ENCODE measurements at places on chromosomes 4 and X.

DNA sequence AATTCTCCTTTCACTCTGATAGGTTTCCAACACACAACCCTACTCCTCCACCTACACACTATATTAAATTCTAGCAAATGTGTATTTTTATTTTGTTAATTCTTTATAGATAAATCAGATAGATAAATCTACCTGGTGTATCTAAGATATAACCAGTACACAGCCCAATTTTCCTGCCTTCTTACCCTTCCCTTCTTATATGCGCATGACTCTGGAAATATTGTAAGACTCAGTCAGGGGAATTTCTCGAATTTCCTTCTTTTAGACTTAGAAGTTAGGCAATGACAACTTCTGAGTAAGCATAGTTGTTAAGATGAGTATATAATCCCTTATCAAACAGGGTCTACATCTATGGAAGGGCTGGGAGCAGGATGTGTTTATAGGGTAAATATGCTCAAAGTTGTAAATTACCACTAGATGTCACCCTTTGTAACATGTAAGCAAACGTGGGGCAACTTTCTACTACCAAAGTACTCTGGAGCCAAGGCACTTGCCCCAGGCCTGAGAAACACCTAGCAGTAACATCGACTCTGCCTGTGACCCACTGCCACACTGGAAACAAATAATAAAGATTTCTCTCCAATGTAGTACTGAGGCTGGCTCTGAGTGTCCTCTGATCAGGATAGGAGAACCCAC, 444.7 kb downstream of the IQCM start:
- DNase-seq: peak; percentile 4

DNA sequence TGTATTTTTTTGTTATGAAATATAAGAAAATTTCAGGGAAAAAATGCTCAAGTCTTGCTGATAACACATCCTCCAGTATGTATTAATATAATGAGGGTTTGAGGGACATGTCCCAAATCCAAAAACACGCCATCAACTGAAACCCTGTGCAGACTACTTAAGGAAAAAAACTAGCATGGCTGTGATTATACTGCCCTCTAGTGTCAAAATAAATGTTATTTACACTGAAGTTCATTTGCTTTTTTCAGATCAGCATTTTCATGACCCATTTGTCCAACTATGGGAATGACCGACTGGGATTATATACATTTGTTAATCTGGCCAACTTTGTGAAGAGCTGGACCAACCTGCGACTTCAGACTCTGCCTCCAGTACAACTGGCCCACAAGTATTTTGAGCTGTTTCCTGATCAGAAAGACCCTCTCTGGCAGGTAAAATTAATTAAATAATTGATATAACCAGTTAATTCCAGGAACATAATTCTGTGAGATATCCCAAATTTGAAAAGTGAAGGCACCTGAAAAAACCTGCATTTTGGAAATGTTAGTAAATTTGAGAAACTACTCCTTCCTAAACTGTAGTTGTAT, 128.5 kb downstream of the PRSS12 start:
- peak; percentile 18 for DNase-seq

GRCh38 chr4:123547216-123548165, 150.9 kb downstream of the SPRY1 start:
- no peak for DNase-seq

DNA sequence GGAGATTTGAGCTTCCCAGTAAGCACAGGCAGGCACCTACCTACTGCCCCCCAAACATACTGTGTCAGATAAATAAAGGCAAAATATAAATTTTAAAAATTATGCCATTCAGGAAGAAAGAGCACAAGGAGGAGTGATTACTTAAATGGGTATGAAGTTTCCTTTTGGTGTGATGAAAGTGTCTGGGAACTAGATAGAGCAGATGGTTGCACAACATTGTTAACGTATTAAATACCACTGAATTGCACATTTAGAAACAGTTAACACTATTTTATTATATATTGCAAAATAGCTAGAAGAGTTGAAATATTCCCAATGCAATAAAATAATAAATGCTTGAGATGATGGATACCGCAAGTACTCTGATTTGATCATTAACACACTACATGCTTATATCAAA, 374.7 kb upstream of the FGF13 start:
- no peak for DNase-seq

GRCh38 chr4:140069066-140069465, 84.9 kb downstream of the MAML3 start:
- no peak for DNase-seq

- peak; percentile 93 for DNase-seq
Observed at GRCh38 chr4:87559090-87559837, 30.1 kb upstream of the SPARCL1 start.

GRCh38 chr4:4428966-4429875, 42.3 kb downstream of the NSG1 start:
- DNase-seq: no peak

DNA sequence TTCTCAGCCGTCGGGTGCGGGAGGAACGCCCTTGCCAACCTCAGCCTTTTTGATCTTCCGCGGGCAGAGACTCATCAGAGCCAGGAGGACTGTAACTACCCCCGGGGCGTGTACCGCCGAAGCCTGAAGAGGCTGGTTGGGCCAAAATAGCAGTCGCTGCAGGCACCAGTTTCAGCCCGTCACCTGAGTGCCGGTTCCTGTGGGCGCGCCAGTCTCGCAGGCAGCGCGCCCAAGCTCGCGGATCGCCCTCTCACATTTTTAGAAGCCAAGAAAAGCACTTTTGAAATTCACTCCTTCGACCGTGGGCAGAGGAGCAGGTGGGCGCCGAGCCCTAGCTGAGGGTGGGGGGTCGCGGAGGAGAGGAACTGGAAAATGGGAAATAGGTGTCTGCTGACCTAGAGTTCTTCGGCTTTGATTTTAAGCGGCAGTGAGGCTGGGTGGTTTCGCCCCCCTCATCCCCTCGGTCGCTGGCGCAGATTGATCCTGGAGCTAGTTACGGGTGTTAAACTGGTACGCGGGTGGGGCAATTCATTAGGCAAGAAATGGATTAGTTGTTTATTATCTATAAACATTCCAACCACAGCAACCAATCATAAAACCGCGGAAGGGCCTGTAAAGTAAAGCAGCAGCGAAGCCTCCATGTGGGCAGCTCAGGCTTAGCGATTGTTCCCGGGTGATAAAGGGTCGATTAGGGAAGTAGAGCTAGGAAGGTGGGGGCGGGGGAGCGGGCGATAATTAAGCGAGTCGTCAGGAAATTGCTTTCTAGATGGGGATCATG, 69.2 kb downstream of the FBXO8 start:
- no peak for DNase-seq

DNA sequence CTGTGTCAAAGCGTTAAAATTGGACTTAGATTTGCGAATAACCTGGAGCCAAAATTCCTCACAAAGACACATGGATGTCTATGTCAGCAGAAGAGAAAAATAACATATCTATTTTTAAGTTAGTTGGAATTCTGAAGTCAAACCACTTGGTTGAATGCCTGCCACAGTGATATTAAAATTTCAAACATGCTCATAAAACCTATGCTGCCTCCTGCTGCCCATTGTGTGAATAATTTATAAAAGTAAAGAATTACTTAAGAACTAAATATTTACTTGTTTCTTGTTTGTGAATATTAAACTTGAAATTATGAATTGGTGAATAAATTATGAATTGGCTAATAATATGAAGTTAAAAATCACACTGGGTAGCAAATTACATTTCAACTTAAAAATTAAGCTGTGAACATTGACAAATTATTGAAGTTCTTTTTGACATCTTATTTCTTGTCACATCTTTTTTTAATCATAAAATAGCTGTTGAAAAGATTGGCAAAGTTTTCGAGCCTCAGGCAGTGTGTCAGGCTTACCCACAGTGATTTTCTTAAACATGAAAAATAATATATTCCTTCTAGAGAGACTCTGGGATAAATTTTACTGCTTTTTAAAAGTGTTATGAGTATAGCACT, 35.4 kb downstream of the FABP2 start:
- no peak for DNase-seq

DNA sequence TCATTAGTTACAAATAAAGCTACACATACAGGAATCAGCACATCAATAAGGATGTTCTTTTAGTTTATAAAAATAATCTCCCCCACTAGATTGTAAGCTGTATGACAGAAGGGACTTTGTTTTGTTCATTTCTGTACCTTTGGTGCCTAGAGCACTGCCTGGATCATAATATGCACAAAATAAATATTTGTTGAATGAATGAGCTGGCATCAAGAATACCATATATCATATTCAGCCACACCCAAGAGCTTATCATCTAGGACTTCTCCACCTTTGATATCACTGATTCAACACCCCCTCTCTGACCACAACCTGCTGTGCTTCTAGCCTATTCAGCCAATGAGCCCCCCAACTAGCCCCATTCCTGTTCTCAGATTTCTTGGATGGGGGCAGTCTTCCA, 10.6 kb downstream of the SYTL4 start:
- DNase-seq: no peak

DNA sequence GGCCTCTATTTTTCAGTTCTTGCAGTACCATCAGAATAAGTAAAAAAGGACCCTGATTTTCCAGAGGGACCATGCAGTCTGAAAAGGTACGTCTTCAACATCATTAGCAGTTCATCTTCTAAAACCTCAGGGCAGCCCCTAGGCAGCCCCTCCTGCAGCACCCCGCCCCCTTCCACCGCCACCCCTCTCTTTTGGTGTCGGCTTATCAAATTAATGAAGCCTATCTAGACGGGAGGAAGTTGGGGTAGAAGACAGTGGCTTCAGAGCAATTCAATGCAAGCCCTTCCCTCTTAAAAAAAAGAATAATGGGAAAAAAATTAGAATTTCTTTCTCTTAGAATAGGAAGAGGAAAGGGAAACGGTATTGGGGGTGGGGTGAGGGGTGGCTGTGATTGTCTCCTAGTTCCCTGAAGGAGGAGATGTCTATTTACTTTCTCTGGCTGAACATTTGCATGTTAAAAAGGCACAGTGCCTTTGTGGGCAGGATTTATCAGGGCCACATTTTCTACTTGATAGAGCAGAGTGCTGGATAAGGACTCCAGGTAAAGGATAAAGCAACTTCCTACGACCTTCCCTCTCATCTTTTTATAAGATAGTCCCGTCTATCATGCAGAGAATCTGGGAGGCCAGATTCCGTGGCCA, 159.4 kb downstream of the MGST2 start:
- DNase-seq: peak; percentile 41

- DNase-seq: no peak
Observed at GRCh38 chrX:63275127-63275526, 76.0 kb downstream of the SPIN4 start.

DNA sequence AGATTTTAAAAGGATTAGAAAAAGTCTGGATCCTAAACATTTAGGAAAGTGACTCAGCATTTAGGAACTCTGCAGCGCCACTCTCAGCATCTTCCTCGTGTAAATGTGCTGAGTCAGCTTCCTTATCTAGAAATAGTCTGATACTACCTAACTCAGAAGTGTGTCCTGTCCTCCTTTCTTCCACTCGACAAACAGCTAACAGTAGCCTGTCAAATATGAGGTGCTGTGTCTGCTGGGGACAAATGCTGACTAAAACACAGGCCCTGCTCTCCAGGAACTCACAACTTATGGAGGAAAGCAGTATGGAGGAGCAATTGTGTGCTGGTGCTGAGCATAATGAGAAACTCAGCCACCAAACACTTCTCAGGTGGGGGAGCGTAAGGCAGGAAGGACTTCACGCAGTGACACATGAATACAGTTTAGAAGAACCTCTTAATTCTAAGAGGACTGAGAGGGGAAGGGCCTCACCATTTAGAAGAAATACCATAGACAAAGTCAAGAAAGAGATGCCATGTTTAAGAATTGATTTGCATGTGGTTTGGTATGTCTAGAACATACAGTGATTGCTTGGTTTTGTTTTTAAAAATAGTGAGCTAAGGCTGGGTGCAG, 125.3 kb downstream of the SOWAHB start:
- DNase-seq: no peak

GRCh38 chrX:37879692-37880091, 32.3 kb upstream of the DYNLT3 start:
- DNase-seq: no peak

DNA sequence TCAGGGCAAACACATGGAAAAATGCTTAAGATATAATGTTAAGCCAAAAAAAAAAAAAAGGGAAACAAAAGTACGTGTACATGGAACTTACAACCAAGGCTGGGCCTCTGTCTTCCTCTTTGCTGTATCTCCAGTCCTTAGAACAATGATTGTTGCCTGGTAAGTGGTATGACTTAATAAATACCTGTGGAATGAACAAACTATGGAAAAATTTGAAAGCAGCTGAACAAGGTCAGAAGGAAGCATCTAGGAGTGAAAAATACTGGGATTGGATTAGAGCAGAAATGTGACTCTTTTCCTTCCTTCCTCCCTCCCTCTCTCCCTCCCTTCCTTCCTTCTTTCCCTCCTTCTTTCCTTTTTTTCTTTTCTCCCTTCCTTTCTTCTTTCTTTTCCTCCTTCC, 54.2 kb upstream of the SMIM10 start:
- no peak for DNase-seq

DNA sequence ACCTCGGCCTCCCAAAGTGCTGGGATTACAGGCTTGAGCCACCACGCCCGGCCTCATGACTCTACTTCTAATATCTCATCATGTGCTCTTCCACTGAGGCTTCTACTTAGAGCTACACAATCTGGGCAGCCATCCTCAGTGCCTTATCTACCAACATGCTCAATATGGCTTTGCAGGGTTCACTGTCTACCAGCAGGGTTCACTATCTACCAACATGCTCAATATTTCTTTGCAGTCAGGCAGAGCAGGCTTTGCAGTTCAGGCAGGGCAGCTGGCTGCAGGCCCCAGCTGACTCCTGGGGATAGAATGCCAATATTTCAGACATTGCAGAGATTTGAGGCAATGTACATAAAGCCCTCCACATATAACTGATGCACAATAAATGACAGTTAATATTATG, 47.5 kb downstream of the PKD2 start:
- no peak for DNase-seq

DNA sequence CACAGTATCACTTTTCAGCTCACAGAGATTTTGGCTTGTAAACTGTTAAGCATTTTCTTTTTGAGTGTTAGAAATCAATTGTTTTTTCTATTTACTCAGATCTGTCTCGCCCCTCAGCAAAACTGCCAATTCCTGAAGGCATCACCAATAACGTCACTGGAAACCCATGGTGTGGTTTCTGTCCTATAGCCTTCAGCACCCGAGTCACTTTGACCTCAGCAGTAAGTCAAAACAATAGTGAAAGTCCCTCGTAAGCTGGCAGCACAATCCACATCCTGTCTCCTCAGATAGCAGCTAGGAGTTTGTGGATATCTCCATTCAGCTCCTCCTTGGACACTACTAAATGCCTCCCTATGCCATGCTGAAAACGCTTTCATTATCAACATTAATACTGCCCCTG, 1787.4 kb upstream of the ADGRL3 start:
- no peak for DNase-seq
